HT-29 (cell line): ENCODE measurements at places on chromosomes 16 and 17.

GRCh38 chr17:10984220-10984619 is 146.3 kb upstream of the PIRT start:
- DNase-seq, result no peak

- DNase-seq, result no peak
Observed at GRCh38 chr16:25250467-25250866, 7.2 kb downstream of the ZKSCAN2 start.

DNA sequence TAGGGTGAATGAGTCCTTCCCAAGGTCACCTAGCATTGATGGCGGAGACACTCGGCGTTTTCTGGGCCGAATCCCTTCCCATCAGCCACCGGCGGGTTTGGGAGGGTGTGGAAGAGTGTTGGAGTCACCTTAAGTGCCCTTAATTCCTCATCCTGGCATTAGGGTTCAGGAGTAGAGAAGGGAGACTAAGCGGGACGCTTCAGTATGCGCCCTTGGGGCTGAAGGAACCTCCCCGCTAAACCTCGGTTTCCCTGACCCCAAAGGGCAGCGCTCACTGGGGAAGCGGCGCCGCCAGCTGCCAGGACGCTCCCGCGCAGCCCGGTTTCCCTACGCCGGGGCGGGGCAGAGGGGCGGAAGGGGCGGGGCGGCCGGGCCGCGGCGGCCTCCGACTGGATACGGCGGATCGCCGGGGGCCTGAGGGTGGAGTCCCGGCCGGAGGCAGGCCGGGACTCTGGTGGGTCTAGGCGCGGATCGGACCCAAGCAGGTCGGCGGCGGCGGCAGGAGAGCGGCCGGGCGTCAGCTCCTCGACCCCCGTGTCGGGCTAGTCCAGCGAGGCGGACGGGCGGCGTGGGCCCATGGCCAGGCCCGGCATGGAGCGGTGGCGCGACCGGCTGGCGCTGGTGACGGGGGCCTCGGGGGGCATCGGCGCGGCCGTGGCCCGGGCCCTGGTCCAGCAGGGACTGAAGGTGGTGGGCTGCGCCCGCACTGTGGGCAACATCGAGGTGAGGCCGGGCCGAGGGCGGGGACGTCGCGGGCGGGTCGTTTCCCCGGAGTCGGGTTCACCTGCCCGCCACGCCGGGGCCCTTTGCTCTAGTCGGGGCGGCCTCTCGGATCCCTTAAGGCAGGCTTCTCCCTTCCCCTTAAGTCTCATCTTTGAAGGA is at the start of gene DHRS11:
Gene DHRS11 (plus strand): TSS at position 446 of the 882 bp plus-strand sequence. CDS start 131 bp downstream, at position 577.
- peak; percentile 89 for DNase-seq

GRCh38 chr16:52718046-52718445 is 171.1 kb upstream of the TOX3 start:
- DNase-seq, result no peak

DNA sequence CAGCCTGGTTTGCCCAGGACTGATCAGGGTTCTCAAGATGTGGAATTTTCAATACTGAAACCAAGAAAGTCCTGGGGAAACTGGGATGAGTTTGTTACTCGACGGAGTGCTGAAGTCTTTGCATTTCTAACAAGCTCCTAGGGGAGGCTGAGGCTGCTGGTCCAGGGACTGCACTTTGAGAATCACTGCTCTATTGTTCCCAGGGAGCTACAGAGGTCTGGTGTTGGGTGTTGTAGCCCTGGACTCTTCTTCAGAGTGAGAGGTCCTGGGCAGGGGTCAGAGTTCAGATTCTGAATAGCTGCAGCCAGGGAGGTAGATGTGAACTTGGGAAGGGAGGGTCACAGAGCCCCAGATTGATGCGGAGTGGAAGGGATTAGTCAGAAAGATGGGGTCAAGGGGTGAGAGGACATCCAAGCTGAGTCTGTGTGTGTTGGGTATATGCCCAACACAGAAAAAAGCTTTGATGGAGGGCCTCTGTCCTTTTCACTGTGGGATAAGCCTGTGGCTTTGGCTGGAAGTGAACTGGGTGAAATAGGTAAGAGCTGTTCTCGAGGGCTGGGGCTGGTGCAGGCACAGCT is 14.1 kb downstream of the TMEM238L start:
- DNase-seq, result no peak
